ENCODE measurements at places on chromosomes 1 and 21.
A peak's percentile ranks its signal among the peaks of the same experiment; 100 is the strongest.

GRCh38 chr1:43858324-43858723 is 75.3 kb upstream of the ARTN start:
- peak; percentile 100 for DNase-seq

- DNase-seq: no peak
Observed at GRCh38 chr1:93317943-93318342, 27.8 kb upstream of the DR1 start.

DNA sequence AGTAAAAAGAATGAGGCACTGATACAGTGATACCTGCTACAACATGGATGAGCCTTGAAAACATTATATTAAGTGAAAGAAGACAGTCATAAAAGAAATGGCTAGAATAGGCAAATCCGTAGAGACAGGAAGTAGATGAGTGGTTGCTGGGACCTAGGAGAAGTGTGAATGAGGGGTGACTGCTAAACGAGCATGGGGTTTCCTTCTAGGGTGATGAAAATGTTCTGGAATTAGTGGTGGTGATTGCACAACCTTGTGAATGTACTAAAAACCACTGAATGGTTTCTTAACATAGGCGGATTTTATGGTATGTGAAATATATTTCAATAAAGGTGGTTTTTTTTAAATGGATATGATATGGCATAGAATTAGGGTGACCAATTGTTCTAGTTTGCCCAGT is 12.6 kb upstream of the SERINC2 start:
- DNase-seq: peak; percentile 76

GRCh38 chr21:17925899-17926298 is 106.7 kb upstream of the C21orf91 start:
- peak; percentile 68 for DNase-seq

DNA sequence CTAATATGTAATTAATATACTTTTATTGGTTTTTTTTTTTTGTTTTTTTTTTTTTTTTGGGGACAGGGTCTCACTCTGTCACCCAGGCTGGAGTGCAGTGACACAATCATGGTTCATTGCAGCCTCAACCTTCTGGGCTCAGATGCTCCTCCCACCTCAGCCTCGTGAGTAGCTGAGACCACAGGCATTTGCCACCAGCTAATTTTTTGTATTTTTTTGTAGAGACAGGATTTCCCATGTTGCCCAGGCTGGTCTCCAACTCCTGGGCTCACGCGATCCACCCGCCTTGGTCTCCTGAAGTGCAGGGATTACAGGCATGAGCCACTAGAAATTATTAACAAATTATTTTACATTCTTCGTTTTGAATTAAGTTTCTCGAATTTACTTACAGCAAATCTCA is 16.8 kb upstream of the POGZ start:
- DNase-seq: no peak

DNA sequence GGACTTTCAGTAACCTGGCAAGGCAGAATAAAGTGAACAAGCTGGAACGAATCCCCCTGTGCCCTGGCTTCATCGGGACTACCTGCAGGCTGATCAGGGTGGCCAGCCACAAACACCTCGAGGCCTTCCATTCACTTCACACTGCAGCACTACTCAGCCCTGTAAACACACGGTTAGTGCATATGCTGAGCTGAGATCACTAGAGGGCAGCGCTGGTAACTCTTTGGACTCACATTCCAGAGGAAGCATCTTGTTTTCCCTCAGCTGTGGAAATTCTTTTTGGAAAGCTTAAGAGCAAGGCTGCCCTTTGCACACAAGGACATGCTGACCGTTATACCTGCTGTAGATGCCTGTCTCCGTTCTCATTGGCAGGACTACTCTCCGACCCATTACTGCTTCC is 32.1 kb downstream of the PCSK9 start:
- peak; percentile 86 for DNase-seq

GRCh38 chr1:14511166-14511680 is 87.3 kb upstream of the KAZN start:
- DNase-seq: no peak

DNA sequence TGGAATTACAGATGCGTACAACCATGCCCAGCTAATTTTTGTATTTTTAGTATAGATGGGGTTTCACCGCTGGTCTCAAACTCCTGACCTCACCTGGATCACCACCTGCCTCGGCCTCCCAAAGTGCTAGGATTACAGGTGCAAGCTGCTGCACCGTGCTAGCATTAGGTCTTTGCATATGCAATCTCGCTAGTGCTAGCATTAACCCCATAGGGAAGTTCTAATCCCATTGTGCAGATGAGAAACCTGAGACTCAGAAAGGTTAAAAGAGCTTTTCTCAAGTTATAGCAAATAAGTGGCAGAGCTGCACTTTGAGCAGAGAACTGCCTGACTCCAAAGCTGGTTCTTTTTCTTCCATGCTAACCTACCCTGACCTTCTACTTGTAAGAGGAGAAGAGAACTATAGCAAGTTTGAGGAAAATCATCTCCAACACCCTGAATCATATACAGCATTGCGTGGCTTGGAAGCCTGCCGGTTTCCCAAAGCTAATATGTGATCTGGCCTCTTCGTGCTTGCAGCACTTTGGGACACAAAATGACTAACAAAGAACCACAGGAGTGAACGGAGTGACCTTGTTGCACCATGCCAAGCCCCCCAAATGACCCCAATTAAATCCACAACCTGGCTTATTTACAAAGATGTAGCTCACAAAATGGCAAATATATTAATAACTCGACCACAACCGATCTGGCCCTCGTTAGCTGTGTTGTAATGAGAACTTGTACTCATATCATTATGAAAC is 185.1 kb downstream of the TM2D1 start:
- DNase-seq: no peak

- no peak for DNase-seq
Observed at GRCh38 chr1:14919751-14920150, 233.8 kb upstream of the TMEM51 start.

GRCh38 chr1:31670593-31670964 is 25.9 kb upstream of the PEF1 start:
- DNase-seq: no peak

DNA sequence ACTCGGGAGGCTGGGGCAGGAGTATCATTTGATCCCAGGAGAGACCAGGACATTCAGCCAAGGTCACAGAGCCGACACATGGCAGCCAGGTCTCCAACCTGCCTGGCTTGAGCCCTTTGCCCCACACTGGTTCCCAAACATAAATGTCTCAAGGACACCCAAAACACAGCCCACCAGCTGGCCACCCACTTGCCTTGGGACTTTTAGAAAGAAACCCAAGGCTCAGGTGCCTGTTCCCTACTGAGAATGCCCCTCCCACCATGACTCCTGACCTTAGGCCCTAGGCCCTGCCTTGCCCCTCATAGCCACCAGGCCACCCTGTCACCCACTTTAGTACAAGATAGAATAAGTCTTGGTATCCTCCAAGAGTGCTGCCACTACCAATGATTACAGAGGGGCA is 41.9 kb upstream of the LRP8 start:
- no peak for DNase-seq

DNA sequence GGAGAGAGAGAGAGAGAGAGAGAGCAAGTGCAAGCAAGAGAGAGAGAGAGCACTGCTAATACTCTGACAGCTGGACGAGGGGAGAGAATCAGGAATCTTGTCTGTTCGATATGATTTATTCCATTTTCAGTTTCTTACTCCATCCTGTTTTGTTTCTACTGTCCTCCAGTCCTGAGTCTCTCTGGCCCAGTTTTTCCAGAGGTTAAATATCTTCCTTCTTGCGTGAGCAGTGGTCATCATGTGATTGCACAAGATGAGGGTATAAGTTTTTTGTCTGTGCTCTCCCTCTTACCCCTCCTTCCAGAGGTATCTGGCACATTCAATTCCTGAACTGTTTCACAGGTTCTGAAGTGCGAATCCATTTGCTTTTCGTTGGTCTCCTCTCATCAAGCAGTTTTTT is 16.8 kb downstream of the UBE2U start:
- DNase-seq: peak; percentile 30

GRCh38 chr1:4975856-4976255 is 321.4 kb downstream of the AJAP1 start:
- DNase-seq: no peak

DNA sequence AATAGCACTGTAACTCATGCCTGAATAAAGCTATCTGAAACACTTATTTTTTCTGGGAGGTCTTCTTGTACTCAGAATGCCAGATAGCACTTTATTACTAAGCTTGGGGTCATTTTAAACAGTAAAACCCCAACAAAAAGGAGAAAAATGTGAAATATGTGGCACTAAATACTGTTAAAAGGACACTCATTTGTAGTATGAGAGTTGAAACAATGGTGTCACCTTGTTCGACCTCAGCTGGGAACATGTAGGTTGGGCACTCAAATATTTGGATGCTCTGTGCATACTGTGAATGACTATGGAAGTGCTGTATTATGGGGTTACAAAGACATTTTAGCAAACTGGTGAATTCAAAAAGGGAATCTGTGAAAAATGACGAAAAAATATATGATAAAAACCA is 53.9 kb downstream of the SELENOF start:
- no peak for DNase-seq

GRCh38 chr1:3261969-3262579 is 192.4 kb upstream of the ARHGEF16 start:
- no peak for DNase-seq

DNA sequence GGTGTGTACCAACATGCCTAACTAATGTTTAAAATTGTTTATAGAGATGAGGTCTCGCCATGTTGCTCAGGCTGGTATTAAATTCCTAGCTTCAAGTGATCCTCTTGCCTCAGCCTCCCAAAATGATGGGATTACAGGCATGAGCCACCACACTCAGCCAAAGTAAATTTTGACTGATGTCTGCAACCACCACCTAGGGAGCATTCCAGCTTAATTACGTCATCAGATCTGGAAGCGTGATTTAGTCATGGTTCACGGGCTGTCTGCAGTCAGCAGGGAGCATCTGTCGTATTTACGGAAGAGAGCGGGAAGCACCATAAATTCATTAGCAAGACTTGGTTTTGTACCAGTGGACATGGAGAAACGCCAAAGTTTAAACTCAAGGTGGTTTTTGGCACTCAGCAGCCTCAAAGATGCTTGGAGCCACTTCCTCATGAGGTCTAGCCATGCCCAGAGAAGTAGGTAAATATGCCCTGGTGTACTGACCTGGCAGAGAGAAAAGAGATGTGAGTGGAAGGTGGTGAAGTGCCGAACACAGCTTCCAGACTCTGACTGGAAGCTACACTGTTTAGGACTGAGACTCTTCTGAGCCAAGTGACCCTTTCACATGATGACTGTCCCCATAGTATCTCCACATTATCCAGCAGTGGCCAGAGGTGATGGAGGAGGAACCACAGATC is 60.8 kb upstream of the SLC35F3 start:
- no peak for DNase-seq

DNA sequence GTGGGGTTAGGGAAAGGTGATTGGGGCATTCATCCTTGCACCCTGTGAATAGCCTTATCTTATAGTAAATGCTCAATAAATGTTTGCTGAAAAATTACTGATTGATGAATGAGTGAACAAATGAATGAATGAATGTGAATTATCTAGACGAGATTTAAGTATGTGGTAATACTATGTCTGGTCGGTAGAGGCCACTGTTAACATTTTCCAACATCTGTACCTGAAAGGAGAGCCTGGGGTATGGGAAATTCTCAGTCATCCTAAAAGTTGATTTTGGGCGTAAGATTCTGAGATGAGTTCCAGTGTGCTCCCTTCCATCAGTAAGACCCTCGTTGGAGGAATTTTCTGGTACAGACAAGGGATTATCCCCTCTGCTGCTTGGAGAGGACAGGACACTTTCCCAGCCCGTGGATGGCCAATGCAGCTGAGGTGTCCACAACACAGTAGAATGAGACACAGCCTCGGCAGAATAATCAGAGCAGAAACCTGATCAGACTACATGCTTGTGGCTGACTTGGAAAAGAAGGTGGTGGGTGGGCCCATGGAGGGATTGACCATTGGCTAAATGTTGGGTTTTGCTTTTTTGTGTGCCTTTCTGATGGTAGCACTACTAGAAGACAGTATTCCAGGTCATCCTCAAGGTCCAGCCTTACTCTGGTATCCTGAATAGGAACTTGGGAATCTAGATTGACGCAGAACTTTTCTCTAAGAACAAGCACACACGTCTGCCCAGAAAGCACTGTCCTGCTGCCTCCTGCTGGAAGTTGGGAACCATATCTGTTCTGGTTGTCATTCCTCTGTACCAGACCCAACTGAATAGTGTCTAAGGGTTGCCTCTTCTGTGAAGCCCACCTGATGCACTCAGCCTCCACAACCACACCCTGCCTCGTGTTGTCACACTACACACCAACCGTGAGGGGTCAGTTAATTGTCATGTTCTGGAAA is 262.0 kb downstream of the TNR start:
- peak; percentile 48 for DNase-seq

DNA sequence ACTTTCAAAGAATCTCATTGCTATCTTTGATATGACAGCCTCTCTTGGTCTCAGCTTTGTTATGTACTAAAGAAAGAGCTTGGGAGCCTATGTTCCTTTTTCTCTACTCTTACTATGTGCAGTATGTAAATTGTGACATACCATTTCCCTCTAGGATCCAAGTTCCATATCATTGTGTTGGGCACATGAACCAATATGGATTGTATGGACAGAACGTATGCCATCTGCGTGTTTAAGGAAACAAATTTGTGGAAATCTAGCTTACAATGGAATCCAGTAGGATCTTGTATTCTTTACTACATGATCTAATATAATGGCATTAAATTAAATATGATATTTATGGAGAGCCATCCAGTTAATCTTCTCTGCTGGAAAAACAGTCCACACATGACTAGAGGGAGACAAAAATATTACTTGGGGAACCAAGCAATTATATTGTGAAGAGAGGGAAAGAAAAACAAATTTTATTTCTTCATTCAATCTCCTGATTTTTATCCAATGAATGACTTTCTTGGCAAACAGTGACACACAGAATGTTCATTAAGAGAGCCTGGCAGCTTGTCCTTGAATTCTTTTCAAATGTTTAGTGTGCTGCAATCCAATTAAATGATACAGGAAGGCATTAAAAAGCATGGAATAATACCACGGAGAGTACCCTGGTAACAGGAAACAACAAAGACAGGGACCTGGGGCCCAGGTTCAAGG is 106.5 kb upstream of the DAB1 start:
- DNase-seq: no peak

DNA sequence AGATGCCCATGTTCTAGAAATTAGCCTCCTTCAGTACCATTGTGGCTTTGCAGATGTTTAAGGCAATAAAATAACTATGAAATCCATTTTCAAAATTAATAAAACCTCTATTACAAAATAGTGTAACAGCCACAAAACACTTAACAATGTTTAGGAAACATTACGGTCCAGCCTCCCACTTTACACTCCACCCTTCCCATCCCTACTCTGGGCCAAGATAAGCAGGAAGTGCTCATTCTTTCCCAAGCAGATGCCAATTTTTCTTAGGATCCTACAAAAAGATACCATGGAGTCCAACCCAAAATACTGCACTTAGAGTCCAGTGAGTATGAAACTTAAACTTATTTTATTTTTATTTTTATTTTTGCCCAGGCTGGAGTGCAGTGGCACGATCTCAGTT is 150.8 kb downstream of the NR5A2 start:
- DNase-seq: no peak

- DNase-seq: peak; percentile 69
Observed at GRCh38 chr1:9143250-9143649, 14.3 kb upstream of the GPR157 start.

Measured in choroid plexus epithelial cell (primary cell).